Activated CD8-positive, alpha-beta T cell treated with anti-CD3 and anti-CD28 coated beads, Interleukin-2, amount 10 ng/mL, durations not matched to agents 7 days and 5 days (primary cell): ENCODE measurements at places on chromosomes 3 and 15.

GRCh38 chr3:55364421-55364820, 122.7 kb downstream of the WNT5A start:
- no peak for DNase-seq
- no peak overlapping the region for H3K27ac ChIP-seq
- H3K27me3 ChIP-seq = no peaks in the 10 kb centered on the region
- no peaks in the 10 kb centered on the region for H3K36me3 ChIP-seq
- H3K4me1 ChIP-seq = no peaks in the 10 kb centered on the region

DNA sequence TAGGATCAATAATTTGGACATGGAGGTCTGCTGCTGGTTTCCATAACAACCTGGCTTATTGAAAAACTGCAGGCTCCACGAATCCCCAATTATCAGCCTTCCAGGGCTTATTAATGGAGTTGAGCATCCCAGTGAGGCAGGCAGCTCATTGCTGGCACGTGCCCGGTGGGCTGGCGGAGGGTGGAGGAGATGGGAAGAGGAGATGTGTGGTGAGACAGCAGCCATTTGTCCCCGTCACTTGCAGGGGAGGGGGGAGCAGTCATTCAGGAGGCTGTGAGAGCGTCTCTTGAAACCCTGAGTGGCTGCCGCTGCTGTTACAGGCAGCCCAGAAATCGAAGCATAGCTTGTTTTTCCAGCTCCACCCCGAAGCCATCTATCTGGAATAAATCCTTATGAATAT, 70.6 kb downstream of the GAP43 start:
- H3K4me3 ChIP-seq = no peak overlapping the region
- DNase-seq = no peak
- no peak overlapping the region for H3K27ac ChIP-seq
- H3K36me3 ChIP-seq = no peaks in the 10 kb centered on the region
- H3K27me3 ChIP-seq = peaks cover 10% of the 10 kb centered on the region
- H3K4me1 ChIP-seq = peaks cover 3% of the 10 kb centered on the region

- peaks cover 14% of the 10 kb centered on the region for H3K4me1 ChIP-seq
- no peak for DNase-seq
- no peak overlapping the region for H3K27ac ChIP-seq
- H3K4me3 ChIP-seq = no peak overlapping the region
These were observed 46.2 kb downstream of the NR1D2 start for GRCh38 chr3:23991306-23991682.

- H3K27ac ChIP-seq = peak overlapping the region; percentile 70
- DNase-seq = peak; percentile 70
- peak overlapping the region; percentile 86 for H3K4me3 ChIP-seq
- H3K27me3 ChIP-seq = peaks cover 42% of the 10 kb centered on the region
- no peaks in the 10 kb centered on the region for H3K36me3 ChIP-seq
These were observed 1.3 kb upstream of the KCNH8 start for GRCh38 chr3:19146685-19147650.

- no peaks in the 10 kb centered on the region for H3K4me1 ChIP-seq
- no peaks in the 10 kb centered on the region for H3K36me3 ChIP-seq
- H3K4me3 ChIP-seq = no peak overlapping the region
- H3K27me3 ChIP-seq = no peaks in the 10 kb centered on the region
- H3K27ac ChIP-seq = no peak overlapping the region
These were observed 325.9 kb downstream of the MECOM start for GRCh38 chr3:169337500-169338078.

GRCh38 chr15:52150871-52151270, 38.3 kb upstream of the BCL2L10 start:
- H3K27me3 ChIP-seq = no peaks in the 10 kb centered on the region
- peaks cover 33% of the 10 kb centered on the region for H3K36me3 ChIP-seq
- no peak overlapping the region for H3K4me3 ChIP-seq
- H3K4me1 ChIP-seq = peaks cover 17% of the 10 kb centered on the region

DNA sequence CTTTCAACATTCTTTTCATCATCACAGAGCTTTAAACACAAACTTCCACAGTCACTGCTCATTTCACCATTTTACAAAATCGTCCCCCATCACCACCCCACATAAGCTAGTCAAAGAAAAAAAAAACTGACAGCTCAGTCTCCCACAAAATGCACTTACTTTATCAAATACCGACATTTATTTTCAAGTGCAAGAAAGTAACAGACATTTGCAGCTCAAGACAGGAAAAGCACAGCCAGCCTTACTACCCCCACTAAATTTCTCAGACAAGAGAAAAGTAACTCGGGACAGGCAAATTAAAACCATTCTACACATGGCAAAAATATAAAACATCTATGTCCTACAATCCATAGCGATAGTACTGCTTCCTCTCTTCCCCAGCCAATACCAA, 402.4 kb downstream of the SHQ1 start:
- H3K36me3 ChIP-seq = peaks cover 30% of the 10 kb centered on the region
- DNase-seq = peak; percentile 19
- H3K27ac ChIP-seq = peak overlapping the region; percentile 98
- H3K27me3 ChIP-seq = peaks cover 5% of the 10 kb centered on the region
- H3K4me3 ChIP-seq = peak overlapping the region; percentile 100
